Sigmoid colon (tissue), 7 donors: ENCODE measurements at places on chromosomes 3 and 15.

DNA sequence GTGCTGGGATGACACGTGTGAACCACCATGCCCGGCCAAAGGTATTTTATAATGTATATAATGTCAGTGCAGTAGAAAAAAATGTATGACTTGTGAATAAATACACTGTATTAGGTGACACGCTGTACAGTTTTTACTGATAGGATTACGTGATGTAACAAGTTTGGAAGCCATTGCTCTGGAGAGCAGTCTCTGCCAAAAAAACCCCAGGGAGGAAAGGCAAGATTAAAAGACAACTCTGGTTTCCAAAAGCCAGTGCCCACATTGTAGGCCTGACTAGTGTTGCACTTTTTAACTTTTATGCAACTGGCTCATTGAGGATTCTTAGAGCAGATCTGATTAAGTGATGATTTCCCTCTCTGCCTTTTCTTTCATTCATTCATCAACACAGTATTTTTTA is 62.0 kb upstream of the SLC2A2 start:
- no peak for DNase-seq
- H3K36me3 ChIP-seq: peaks cover 8% of the 10 kb centered on the region
- peaks cover 35% of the 10 kb centered on the region for H3K4me1 ChIP-seq
- no peak overlapping the region for H3K27ac ChIP-seq
- no peak overlapping the region for H3K4me3 ChIP-seq
- H3K27me3 ChIP-seq: no peaks in the 10 kb centered on the region

GRCh38 chr3:183247011-183247589 is 6.0 kb upstream of the B3GNT5 start:
- no peak overlapping the region for H3K27ac ChIP-seq
- H3K27me3 ChIP-seq: no peaks in the 10 kb centered on the region
- H3K4me1 ChIP-seq: no peaks in the 10 kb centered on the region
- H3K36me3 ChIP-seq: no peaks in the 10 kb centered on the region
- H3K4me3 ChIP-seq: no peak overlapping the region

DNA sequence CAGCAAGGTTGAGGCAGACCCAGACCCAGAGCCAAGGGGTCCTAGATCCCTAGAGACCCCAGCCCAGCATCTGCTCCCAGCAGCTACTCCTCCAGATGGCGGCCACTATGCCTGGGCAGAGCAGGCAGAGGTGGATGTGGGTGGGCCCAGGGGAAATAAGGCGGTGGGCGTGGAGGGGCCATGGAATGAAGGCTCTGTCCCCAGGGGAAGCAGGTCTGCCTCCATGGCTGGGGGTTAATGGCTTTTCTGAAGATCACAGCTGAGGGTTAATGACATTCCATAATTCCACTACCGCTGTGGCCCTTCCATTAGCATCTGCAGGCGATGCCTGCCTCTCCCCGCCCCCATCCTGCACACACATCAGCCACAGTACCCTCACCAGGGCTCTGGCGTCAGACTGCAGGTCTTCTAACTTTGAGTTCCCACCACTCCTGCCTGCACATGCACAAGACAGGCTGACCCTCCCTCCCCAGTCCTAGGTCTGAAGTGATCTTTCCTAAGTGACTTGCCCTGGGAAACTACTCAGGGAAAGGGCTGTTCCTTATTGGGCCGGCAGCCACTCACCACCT is 41.2 kb downstream of the CCDC33 start:
- DNase-seq: no peak
- H3K27me3 ChIP-seq: peaks cover 45% of the 10 kb centered on the region
- no peak overlapping the region for H3K27ac ChIP-seq
- H3K4me3 ChIP-seq: no peak overlapping the region
- H3K36me3 ChIP-seq: no peaks in the 10 kb centered on the region
- H3K4me1 ChIP-seq: no peaks in the 10 kb centered on the region

DNA sequence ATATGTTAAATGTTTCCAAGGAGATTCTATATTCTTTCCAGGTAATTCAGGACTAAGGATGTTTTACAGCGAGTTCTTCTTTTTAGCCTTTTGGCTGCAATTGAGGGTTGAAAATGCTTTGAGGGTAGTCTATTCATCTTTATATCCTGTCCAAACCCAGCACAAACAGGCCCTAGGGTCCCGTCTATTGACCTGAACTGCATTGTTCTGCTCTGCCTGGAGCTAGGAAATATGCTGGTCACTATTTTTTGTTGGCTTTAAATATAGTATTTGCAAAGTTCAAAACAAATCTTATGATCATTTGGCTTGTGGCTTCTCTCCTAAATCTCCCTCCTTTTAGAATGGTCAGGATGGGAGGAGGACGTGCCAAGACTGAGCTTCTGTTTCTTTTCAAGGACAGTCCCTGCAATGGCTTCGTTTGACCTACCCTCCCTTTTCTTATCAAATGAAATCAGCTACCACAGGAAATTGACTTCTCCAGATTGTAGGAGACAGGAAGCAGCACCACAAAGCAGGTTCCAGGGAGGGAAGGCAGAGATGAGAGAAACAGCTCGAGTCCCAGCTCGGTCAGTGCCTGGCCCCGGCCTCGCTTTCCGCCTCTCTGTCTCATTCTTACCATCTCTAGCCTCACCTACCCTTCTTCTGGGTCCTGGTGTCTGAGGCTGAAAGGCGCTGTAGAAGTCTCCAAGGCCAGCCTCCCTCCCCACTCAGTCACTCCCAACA is 27.6 kb upstream of the NRROS start:
- DNase-seq: no peak
- peaks cover 12% of the 10 kb centered on the region for H3K4me1 ChIP-seq
- peak overlapping the region; percentile 26 for H3K27ac ChIP-seq
- H3K27me3 ChIP-seq: no peaks in the 10 kb centered on the region

DNA sequence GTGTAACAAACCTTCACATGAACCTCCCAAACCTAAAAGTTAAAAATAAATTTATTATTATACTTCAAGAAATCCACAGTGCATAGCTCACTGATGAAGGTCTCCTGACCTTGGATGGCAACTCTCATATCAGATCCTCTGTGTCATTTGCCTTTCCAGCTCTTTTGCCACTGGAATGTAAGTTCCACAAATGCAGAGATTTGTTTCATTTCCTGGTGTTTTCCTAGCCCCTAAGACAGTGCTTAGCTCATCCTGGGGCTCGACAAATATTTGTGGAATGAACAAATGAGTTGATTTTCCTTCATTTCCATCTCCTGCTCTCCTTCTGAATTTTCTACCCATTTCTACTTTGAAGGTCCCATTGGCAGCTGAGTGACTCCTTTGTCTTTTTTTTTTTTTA is 56.0 kb downstream of the FRMD4B start:
- H3K4me3 ChIP-seq: no peak overlapping the region
- H3K36me3 ChIP-seq: no peaks in the 10 kb centered on the region
- DNase-seq: no peak
- no peaks in the 10 kb centered on the region for H3K4me1 ChIP-seq
- peak overlapping the region; percentile 32 for H3K27ac ChIP-seq

GRCh38 chr3:79516795-79517194 is 251.0 kb downstream of the ROBO1 start:
- DNase-seq: no peak
- H3K27ac ChIP-seq: no peak overlapping the region
- no peaks in the 10 kb centered on the region for H3K4me1 ChIP-seq
- no peak overlapping the region for H3K4me3 ChIP-seq

DNA sequence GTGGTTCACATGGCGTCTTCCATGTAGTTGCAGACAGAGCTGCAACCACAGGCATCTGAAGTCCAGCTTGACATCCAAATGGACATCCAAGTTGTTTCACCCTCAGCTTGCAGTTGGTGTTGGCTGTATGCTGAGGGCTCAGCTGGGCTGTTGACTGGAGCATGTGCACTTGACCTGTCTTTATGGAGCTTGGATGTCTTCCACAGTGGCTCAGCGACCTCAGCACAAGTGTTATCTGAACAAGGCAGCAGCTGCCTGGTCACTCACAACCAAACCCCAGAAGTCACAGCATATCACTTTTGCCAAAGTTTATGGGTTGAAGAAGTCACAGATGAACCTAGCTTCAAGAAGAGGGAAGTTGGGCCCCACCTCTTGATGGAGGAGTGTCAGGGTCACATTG is 92.9 kb downstream of the TPRA1 start:
- H3K4me1 ChIP-seq: no peaks in the 10 kb centered on the region
- DNase-seq: no peak
- no peaks in the 10 kb centered on the region for H3K27me3 ChIP-seq
- H3K36me3 ChIP-seq: no peaks in the 10 kb centered on the region
- no peak overlapping the region for H3K4me3 ChIP-seq

GRCh38 chr3:74787011-74787410 is 172.6 kb upstream of the CNTN3 start:
- H3K4me3 ChIP-seq: no peak overlapping the region
- H3K27me3 ChIP-seq: no peaks in the 10 kb centered on the region
- no peaks in the 10 kb centered on the region for H3K4me1 ChIP-seq
- no peaks in the 10 kb centered on the region for H3K36me3 ChIP-seq

- H3K36me3 ChIP-seq: no peaks in the 10 kb centered on the region
- H3K4me3 ChIP-seq: no peak overlapping the region
- peaks cover 21% of the 10 kb centered on the region for H3K4me1 ChIP-seq
- peak overlapping the region; percentile 67 for H3K27ac ChIP-seq
- H3K27me3 ChIP-seq: no peaks in the 10 kb centered on the region
Observed at GRCh38 chr15:63211549-63211948, 22.1 kb downstream of the RAB8B start.

- H3K4me3 ChIP-seq: no peak overlapping the region
- peaks cover 5% of the 10 kb centered on the region for H3K36me3 ChIP-seq
- DNase-seq: no peak
- no peaks in the 10 kb centered on the region for H3K27me3 ChIP-seq
Observed at GRCh38 chr3:123112232-123112631, 45.4 kb downstream of the PDIA5 start.

DNA sequence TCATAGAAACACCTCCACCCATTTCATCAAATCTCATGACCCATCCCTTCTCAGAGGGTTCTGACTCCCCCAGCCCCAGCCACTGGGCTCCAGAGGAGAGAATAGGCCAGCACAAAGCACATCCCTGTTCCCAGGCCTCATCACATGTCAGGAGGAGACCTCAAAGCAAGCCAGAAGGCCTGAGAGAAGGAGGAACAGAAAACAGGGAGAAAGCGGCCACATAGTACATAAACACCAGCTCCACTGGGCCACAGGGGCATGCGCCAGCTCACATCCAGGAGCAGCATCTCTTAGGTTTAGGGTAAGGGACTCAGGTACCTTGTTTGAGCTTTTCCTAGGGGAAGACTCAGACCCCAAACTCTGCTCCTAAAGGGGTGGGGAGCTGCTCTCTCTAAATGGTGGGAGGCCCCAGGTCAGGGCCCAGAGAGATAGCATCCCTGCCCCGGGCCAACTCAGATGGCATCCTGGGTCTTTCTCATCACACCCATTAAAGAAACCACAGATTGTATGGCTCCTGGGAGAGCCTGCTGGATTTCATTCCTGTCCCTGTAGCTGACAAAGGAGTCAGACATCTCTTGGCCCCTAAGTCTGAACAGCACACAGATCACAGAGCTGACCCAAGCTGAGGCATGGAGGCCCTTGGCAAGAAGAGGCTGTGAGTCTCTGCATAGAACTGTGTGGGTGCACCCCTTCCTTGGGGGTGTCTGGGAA is 2.5 kb downstream of the SHF start:
- no peaks in the 10 kb centered on the region for H3K27me3 ChIP-seq
- H3K27ac ChIP-seq: peak overlapping the region; percentile 89
- no peak for DNase-seq

DNA sequence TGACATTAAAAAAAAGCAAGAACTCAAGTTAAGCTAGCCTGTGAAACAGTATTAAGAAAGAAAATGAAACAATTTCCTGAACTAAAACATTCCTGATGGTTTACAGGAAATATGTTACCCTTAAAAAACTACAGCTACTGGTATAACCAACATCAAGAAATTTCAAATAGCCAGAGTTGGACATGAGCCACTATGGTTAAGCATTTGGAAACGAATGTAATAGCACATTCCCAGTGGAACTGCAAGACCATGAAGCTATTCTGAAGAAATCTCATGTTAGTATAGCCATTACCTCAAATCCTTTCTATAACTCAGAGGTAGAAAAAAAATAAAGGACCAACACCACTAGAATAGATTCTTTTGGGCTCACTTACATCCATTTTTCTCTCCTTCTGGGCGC is 30.2 kb downstream of the CPNE4 start:
- no peaks in the 10 kb centered on the region for H3K4me1 ChIP-seq
- H3K27ac ChIP-seq: no peak overlapping the region
- no peaks in the 10 kb centered on the region for H3K36me3 ChIP-seq
- no peak overlapping the region for H3K4me3 ChIP-seq
- no peak for DNase-seq

DNA sequence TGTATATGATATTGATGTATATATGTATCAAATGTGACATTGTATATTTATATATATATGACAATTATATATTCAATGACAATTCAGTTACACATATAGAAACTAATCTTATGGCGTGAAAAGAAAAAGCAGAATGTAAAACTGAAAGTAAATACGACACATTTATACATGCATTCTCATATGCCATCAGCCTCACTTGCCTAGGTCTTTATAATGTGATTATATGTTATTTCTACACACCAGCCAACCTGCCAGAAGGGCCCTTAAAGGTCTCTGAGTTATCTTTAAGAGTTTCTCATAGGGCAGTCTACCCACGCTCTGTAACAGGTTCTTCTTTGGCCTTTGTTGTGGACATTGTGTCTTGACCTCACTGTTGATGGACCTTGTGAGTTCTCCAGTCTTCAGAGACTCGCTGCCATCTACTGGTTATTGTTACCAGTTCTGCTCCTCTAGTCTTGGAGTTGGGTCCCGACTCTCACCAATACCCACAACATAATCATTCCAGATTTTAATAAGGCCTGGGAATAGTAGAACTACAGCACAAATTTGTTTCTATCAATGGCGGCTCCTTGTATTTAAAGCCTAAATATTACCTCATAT is 371.5 kb upstream of the GOLIM4 start:
- H3K36me3 ChIP-seq: no peaks in the 10 kb centered on the region
- DNase-seq: no peak
- H3K4me1 ChIP-seq: no peaks in the 10 kb centered on the region
- H3K4me3 ChIP-seq: no peak overlapping the region

DNA sequence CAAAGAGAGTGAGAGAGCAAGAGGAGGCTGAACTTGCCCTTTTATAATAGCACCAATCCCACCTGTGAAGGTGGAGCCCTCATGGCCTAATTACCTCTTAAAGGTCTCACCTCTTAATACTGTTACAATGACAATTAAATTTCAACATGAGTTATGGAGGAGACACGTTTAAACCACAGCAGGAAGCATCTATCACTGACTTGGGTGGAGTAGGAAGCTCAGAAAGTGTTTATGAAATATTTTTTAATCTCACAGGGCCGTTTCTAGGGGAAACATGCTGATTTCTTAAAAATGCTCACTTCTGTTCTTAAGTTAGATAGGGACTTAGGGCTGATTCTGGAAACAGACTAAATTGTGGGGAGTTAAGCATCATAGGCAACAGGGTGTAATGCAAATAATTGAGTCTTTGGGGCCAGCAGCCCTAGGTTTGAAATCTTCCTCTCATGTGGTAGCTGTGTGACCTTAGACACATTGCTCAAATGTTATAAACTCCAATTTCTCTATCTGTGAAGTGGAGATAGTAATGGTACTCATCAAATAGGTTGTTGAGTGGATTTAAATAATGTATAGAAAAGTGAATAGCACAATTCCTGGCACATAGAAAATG is 133.3 kb upstream of the KLHL25 start:
- no peak overlapping the region for H3K4me3 ChIP-seq
- H3K27me3 ChIP-seq: no peaks in the 10 kb centered on the region
- H3K4me1 ChIP-seq: no peaks in the 10 kb centered on the region
- no peaks in the 10 kb centered on the region for H3K36me3 ChIP-seq
- no peak for DNase-seq
